ENCODE measurements at places on chromosomes 12 and 14. TPM values are rescaled to one million over a fixed set of nuclear protein-coding genes. Genes with fewer than 3 reads are reported as not detected.
A peak's percentile ranks its signal among the peaks of the same experiment; 100 is the strongest.

Gene SLC5A8
- total RNA-seq = under 0.01 TPM

- DNase-seq = no peak
Observed at GRCh38 chr12:67456431-67456901, 187.3 kb downstream of the CAND1 start.

Gene SLC6A15
- total RNA-seq = 18.7 TPM

Gene SLC38A1
- total RNA-seq = 88.7 TPM

GRCh38 chr12:113955109-113955970 lies 10.8 kb downstream of the RBM19 start:
- no peak for DNase-seq

- no peak for DNase-seq
Observed at GRCh38 chr12:80791863-80792262, 75.2 kb downstream of the MYF5 start.

DNA sequence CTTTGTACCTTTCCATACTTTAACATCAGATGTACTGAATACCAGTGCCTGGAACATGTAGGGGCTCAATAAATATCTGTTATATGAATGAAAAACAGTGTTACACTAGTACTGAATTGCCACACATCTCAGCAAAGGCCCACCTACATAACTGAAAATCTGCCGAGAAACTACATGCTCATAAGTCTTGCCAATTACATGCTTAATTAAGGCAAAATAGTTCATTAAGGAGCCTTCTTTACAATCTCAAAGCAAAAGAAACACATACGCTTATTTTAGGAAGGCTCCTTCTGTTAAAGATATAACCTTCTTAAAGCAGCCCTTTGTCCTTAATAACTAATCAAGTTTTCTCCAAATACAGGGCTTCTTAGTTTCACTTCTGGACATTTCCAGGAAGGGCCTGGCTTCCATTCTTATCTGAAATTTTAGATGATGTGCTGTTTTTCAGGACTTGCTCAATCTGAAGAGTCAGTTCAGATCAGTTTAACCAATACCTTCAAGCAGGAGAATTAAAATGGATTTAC lies 11.5 kb downstream of the LIMA1 start:
- DNase-seq = no peak

Gene SIX6
- not detected for total RNA-seq

DNA sequence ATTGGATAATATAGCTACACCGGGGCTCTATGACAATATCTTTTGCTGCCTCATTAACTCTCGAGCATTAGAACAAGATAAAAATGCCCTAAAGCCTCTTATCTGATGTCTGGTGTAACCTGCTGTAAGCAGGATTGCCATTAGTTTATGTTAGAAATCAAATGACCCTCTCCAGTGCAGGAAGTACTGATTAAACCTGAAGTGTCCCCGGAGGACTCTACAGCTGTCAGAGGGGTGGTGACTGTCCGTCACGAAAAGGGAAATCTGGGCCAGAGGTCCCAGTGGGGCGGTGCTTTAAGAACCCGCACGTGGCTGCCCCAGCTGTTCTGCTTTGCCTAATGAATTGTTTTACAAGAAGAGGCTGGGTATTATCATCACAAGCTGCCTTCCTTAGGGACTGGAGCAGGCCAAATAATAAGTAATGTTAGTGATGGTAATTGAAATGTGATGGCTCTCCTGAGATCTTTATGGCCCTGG lies 55.7 kb downstream of the LIN52 start:
- DNase-seq = no peak

Gene SPX
- total RNA-seq = not detected

DNA sequence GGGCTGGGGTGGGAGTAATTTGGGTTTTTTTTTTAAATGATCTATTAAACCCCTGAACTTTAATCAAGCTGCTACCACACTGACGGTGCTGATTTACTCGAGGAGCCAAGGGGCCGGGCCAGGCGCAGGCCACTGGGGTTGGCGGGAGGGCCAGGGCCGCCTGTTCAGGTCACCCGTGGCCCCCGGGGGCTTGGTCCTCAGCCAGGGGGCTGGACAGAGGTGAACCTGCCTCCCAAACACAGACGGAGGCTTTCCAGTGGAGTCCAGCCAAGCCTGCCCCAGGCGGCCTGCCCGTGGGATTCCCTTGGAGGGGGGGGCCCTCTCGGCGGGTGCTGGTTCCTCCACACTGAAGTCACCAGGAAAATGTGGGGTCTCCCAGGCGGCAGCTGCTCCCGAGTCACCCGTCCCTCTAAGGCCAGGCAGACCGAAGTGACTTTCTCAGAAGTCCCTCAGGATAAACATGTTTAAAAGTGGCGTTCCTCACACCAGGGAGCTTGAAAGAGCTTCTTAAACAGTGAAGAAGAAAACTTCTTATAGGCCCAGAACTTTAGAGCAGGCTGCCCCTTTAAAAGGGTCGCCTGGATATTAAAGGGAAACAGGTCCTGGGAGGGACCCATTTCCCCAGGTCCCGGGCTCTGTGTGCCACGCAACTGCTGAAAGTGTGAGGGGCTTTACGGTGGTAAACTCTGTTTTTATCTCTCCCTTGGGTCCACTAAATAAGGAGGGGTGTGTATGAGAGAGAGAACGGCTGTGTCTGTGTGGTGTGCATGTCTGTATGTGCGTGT lies 167.2 kb upstream of the GSC start:
- no peak for DNase-seq

- no peak for DNase-seq
Observed at GRCh38 chr14:76430017-76430416, 54.1 kb downstream of the ESRRB start.

DNA sequence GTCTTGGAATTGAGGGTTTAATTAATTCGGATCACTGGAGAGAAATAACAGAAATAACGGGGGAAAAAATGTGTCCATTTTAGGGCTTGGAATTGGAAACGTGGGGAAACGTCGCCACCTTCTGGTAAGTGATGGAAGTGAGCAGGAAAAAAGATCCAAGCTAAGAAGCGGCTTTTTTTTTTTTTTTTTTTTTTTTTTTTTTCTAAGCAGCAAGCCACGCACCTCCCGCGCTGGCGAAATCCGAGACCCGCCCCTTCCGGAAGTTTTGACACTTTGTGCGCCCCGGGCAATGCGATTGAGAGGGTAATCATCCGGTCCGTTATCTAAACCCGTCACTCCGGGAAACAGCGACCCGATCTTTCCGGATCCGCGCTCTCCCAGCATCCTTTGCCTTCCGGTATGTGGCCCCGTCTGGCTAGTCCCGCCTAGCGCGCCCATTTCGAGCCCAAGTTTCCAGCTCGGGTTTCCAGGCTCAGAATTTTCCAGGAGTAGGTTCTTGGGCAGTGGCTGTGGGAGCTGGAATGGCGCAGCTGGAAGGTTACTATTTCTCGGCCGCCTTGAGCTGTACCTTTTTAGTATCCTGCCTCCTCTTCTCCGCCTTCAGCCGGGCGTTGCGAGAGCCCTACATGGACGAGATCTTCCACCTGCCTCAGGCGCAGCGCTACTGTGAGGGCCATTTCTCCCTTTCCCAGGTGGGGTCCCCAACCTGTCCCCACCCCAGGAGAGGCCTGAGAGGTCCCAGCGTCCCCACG lies at the start of gene ALG10:
TSS of gene ALG10 (plus strand) at position 418 of the 752 bp plus-strand sequence. CDS start at position 522, 104 bp downstream.
- peak; percentile 84 for DNase-seq

DNA sequence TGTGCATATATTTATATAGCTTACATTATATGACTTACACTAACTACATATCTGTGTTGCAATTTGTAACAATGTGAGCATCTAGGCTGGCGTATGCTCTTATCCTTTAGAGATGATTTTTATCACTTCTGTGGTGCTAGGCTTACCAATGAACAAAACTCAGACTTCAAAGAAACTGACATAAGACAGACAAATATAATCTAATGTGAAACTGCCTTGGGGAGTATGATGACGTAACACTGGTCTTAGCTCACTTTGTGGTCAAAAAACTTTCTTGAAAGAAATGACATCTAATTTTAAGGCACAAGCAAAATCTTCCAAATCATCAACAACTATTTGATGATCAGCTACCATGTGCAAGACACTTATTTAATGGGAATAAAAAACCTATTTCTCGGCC lies 50.0 kb downstream of the SOX5 start:
- DNase-seq = no peak

- no peak for DNase-seq
Observed at GRCh38 chr14:23648764-23649460, 12.7 kb downstream of the DHRS2 start.

DNA sequence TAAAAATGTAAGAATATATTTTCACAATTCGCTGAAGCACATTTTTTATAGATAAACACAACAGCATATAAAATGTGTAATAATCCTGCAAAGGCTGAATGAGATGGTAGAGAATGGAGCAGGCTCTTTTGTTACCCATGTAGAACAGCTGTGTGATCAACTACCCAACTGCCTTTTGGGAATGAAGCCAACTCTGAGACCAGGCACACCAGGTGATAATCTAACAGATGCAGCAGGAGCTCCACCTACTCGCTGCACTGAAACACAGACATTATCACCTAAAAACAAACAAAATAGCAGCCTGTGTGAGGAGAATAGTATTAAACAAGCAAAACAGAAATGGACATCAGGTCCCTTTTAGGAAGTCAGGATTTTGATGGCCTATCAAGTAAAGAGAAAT lies 183.3 kb downstream of the CCDC59 start:
- DNase-seq = no peak

Gene KRT74
- total RNA-seq = 0.19 TPM

- no peak for DNase-seq
Observed at GRCh38 chr12:56987011-56987410, 19.3 kb downstream of the ZBTB39 start.

DNA sequence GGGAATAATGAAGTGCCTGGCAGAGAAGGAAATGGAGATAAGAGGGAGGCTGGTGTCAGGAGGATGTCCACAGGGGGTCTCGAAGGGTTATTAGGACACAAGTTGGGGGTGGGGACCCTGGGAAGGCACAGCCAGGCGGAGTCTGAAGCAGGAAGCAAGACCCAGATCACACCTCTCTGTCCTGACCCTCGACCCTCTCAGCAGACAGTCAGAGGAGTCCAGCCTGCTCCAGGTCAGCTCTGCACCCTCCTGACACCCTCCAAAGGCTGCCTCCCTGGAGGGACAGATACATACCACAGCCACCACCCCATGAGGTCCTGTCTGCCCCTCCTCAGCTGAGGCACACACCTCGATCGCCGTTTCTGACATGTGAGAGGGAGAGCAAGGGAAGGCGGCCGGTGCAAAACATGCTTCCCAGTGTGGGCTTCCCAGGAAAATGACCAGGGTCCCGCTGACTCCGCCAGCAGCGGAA lies 9.0 kb downstream of the BCL11B start:
- no peak for DNase-seq

Gene SOAT2
- total RNA-seq = not detected

DNA sequence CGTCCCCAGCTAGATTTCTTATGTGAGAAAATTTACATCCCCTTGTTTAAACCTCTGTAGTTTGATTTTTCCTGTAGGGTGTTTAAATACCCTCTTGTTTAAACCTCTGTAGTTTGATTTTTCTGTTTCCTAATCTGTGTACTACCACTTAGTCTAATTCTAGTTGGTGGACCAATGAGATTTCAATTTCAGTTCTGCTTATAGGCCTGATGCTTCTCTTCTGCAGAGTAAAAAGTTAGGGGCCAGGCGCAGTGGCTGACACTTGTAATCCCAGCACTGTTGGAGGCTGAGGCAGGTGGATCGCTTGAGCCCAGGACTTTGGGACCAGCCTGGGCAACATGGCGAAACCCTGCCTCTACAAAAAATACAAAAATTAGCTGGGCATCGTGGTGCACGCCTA lies 11.5 kb downstream of the UBC start:
- DNase-seq = no peak

Gene EPYC
- total RNA-seq = not detected

Gene MDM2
- total RNA-seq = 67.4 TPM

GRCh38 chr14:99729991-99730875 lies 46.1 kb downstream of the CYP46A1 start:
- no peak for DNase-seq

DNA sequence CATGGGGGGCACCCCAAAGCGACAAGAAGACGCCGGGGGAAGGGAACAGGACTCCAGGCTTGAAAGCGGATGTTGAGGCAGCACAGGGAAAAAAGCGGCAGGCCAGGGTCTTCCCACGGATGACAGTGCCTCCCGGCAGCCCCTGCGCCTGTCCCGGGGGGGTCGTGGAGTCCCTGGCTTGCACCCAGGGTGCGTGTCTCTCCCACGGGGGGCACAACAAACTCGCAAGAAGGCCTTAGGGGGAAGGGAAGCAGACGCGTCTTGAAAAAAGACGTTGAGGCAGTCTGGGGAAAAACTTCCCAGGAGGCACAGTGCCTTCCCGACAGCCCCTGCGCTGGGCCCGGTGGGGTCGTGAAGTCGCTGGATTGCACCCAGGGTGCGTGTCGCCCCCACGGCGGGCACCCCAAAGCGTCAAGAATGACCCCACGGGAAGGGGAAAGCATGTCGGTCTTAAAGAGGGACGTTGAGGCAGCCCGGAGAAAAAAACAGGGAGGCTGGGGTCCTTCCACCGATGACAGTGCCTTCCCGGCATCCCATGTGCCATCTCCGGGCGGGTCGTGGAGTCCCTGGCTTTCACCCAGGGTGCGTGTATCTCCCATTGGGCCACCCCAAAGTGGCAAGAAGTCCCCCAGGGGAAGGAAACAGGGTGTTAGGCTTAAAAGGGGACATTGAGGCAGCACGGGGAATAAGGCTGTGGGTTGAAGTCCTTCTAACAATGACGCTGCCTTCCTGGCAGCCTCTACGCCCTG lies 159.9 kb upstream of the ALG10B start:
- DNase-seq = no peak

- DNase-seq = no peak
Observed at GRCh38 chr12:32344047-32344446, 55.3 kb upstream of the FGD4 start.

Gene PLEKHG3
- total RNA-seq = 44.6 TPM

GRCh38 chr12:72264548-72265175 lies 7.5 kb upstream of the TRHDE start:
- no peak for DNase-seq

DNA sequence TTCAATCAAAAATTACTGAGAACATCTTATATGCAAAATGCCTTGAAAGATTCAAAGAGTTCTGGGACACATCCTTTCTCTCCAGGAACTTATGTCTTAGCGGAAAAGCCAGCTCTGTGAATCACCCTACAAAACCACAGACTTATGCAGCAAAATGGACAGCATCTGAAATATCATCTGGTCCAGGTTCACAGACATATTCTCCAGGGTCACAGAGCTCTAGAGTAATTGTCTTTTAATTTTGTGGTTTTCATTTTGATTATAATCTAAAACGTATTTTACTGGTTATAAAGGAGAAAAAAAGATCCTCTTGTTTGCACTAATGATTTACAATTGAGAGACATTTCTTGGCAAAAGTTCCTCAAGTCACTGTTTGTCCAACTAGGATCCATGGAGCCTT lies 246.2 kb downstream of the MSRB3 start:
- no peak for DNase-seq

Gene ZC2HC1C
- 1.1 TPM for total RNA-seq
